ENCODE measurements at places on chromosomes 16 and 17.
A peak's percentile ranks its signal among the peaks of the same experiment; 100 is the strongest.

DNA sequence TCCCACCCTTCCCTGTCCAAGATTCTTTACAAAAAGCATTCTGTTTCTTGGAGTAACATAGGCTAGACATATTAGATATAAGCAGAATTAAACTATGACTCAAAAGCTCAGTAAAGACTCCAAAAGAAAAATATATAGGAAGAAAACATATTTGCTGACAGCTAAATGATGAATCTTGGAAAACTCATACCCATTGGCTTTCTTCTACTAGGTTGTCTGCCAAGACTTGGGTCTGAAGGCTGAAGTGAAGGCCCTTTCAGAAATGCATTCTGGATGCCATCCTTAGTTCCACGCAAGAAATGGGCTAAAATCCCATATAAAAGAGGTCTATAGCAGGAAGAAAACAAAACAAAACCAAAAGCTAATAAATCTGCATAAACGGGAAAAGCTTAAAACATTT, 15.1 kb downstream of the CEP20 start:
- ATAC-seq, result no peak

- ATAC-seq, result no peak
These were observed at the start of gene SALL1 for GRCh38 chr16:51150888-51151320. Gene SALL1, minus strand, starts transcription at chr16:51151270. Its CDS starts 29 bp downstream, at chr16:51151241.

DNA sequence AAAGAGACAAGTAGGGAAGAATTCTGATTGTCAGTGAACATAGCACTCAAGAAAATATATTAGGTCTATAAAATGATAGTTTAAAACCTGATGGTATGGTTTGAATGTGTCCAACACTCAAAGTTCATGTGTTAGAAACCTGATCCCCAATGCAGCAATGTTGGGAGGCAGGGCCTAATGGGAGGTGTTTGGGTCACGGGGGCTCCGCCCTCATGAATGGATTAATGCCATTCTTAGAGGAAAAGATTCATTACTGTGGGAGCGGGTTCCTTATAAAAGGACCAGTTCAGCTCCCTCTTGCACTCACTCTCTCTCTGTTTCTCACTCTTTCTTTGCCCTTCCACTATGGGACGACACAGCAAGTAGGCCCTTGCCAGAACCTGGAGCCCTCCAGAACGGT, 41.5 kb upstream of the SLC47A1 start:
- ATAC-seq, result no peak

DNA sequence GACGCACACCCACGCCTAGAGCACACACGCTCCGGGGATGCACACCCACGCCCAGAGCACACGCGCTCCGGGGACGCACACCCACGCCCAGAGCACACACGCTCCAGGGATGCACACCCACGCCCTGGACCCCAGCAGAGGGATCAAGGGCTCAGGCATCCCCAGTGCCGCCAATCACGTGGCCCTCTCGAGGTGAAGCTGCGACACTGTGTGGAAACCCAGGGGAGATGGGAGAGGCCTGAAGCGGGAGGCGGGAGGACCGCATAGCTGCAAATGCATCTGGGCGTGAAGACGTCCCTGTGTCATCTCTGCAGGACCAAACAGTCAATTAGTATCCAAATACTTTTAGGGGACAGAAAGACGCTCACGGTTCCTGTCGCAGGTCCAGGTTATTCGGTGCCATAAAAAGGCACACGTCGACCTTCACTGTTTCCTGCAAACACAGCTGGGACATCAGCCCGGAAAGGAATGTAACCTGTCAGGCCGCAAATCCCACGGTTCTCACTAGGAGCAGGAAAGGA, 56.4 kb downstream of the TBC1D16 start:
- no peak for ATAC-seq

DNA sequence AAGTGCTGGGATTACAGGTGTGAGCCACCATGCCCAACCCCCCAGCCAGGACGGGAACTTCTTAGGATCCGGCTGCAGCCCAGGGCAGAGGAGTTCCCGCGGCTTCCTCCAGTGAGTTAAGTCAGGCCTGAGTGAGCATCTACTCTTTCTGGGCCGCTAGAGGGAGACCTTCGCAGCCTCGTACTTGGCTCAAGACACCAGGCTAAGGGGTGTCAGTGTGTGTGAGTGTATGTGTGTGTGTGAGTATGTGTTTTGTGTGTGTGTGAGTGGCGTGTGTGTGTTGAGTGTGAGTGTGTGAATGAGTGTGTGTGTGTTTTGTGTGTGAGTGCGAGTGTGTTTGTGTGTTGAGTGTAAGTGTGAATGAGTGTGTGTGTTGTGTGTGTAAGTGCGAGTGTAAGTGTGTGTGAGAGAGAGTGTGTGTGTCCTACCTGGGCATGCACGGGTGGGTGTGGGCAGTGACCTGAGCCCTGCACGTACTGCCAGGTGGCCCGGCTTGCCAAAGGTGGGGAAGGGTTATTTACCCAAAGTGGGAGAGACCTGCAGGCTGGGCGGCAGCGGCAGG, 58.5 kb downstream of the TMEM235 start:
- peak; percentile 92 for ATAC-seq

DNA sequence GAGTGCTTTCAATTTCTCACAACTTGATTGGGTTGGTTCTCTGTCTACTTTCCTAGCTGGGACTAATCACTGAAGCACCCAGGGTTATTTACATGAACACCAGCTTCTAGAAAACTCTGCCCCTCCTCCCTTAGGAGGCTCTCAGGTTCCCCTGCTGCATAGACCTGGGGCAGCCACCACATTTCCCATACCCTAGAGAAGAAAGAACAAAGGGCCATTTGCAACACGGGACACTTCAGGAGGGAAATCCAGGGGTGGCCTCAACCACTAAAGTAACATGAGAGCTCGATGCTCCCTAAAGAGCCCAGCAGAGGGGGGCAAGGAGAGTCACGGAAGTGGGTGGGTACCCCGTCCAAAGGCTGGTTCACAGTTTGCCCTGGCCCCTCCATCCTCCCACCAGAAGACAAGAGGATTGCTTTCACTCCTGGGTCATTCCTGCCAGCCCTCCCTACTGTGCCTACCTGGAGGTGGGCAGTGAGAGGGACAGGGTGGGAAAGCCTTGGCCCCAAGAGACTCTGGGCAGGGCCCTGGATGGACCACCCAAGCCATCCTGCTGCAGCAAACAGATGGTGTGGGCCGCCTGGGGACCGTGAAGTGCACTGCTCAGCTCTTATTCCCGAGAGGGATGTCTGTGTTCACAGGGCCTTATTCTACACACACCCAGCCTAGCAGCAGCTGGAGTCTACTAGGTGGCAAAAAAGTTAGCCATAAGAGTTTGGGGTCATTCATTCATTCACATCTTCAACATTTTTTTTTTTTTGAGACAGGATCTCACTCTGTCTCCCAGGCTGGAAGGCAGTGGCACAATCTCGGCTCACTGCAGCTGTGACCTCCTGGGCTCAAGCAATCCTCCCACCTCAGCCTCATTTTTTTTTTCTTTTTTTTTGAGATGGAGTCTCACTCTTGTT, 392.1 kb downstream of the SOX9 start:
- no peak for ATAC-seq
